ENCODE measurements at places on chromosomes 6 and 20. TPM values are rescaled to one million over a fixed set of nuclear protein-coding genes. Genes with fewer than 3 reads are reported as not detected.

- H3K36me3 ChIP-seq = no peaks in the 10 kb centered on the region
- H3K4me3 ChIP-seq = no peak overlapping the region
- H3K4me1 ChIP-seq = no peaks in the 10 kb centered on the region
- no peak for DNase-seq
- H3K27me3 ChIP-seq = peaks cover 10% of the 10 kb centered on the region
- peak overlapping the region; percentile 14 for H3K27ac ChIP-seq
Observed at GRCh38 chr6:36350681-36351571, 14.2 kb upstream of the BNIP5 start.

Gene TULP1
- not detected for total RNA-seq

DNA sequence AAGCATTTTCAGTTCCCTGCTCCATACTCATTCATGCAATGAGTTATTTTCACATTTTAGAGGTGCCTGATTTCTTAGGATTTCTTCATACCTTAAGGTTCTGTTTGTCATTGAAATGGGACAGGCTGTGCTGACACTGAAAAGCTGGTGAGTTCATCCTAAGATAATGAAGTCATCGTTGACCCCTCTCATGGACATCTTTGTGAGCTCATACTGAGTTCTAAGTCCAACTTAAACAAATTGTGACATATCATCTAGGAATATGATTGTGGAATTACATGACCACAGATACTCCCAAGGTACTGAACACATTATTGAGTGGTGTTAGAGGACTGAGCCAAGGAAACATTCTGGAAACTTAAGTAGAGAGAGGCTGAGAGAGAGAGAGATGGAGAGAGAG is 224.8 kb upstream of the JAG1 start:
- H3K4me3 ChIP-seq = no peak overlapping the region
- peaks cover 5% of the 10 kb centered on the region for H3K27me3 ChIP-seq
- no peak overlapping the region for H3K27ac ChIP-seq

- peak overlapping the region; percentile 59 for H3K4me3 ChIP-seq
- peaks cover 3% of the 10 kb centered on the region for H3K36me3 ChIP-seq
- peak; percentile 11 for DNase-seq
Observed at GRCh38 chr6:116392132-116393013, 21.6 kb downstream of the DSE start.

GRCh38 chr6:10695086-10695657 is 400 bp downstream of the PAK1IP1 start:
- peak overlapping the region; percentile 96 for H3K4me3 ChIP-seq
- peaks cover 5% of the 10 kb centered on the region for H3K36me3 ChIP-seq
- no peaks in the 10 kb centered on the region for H3K27me3 ChIP-seq

DNA sequence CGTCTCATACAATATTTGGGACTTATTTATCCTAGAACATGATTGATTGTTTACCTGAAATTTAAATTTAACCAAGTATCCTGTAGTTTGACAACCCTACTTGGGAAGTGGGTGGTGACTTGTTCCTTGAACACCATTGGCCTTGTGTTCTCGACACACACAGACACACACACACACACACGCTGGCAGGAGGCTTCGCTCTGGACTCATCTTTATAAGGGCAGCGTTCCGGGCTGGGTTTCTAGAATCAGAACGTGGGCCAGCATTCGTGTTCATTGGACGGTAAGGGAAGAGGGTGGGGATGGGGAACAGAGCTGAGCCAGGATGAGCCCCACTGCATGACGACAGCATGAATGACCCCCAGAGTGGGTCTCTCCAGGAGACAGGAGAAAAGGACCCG is 16.2 kb upstream of the SSTR4 start:
- H3K4me3 ChIP-seq = no peak overlapping the region
- H3K4me1 ChIP-seq = no peaks in the 10 kb centered on the region
- H3K36me3 ChIP-seq = no peaks in the 10 kb centered on the region
- H3K27me3 ChIP-seq = peaks cover 23% of the 10 kb centered on the region

GRCh38 chr6:148700047-148700715 is 46.6 kb upstream of the UST start:
- H3K4me3 ChIP-seq = peak overlapping the region; percentile 93
- H3K27ac ChIP-seq = peak overlapping the region; percentile 94
- DNase-seq = no peak
- H3K4me1 ChIP-seq = peaks cover 12% of the 10 kb centered on the region
- H3K36me3 ChIP-seq = peaks cover 4% of the 10 kb centered on the region
- peaks cover 19% of the 10 kb centered on the region for H3K27me3 ChIP-seq

DNA sequence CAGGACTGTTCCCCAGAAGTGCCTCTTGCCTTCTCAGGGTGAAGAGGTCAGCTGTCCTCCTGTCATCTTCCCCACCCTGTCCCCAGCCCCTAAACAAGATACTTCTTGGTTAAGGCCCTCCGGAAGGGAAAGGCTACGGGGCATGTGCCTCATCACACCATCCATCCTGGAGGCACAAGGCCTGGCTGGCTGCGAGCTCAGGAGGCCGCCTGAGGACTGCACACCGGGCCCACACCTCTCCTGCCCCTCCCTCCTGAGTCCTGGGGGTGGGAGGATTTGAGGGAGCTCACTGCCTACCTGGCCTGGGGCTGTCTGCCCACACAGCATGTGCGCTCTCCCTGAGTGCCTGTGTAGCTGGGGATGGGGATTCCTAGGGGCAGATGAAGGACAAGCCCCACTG is 9.8 kb downstream of the PI16 start:
- H3K27ac ChIP-seq = peak overlapping the region; percentile 93
- H3K36me3 ChIP-seq = peaks cover 3% of the 10 kb centered on the region
- no peaks in the 10 kb centered on the region for H3K27me3 ChIP-seq
- no peak overlapping the region for H3K4me3 ChIP-seq
- peaks cover 39% of the 10 kb centered on the region for H3K4me1 ChIP-seq
- DNase-seq = no peak

Gene TREML2
- 3.8 TPM for total RNA-seq

DNA sequence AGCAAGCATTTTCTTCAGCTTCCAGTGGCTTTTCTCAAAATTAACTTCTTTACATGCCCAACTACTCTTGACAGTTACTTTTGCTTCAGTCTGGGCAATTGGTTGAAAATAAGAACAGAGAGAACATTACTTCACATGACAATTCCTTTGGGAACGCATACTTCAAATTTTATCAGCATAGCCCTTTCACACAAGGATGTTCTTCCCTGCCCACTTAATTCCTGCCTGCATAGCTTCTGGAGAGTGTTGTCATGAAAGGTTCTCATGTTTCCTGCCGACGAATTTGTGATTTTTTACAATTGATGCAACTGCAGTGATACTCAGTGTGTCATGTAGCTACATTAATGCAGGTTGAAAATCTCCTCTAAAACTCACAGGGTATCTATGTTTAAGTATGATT is 22.0 kb upstream of the SNRNP48 start:
- H3K4me3 ChIP-seq = no peak overlapping the region
- H3K27me3 ChIP-seq = peaks cover 80% of the 10 kb centered on the region
- no peak overlapping the region for H3K27ac ChIP-seq
- no peaks in the 10 kb centered on the region for H3K4me1 ChIP-seq
- no peak for DNase-seq

GRCh38 chr6:155378724-155379123 is 64.4 kb upstream of the TFB1M start:
- H3K36me3 ChIP-seq = no peaks in the 10 kb centered on the region
- H3K27me3 ChIP-seq = peaks cover under 1% of the 10 kb centered on the region
- H3K27ac ChIP-seq = no peak overlapping the region
- H3K4me1 ChIP-seq = no peaks in the 10 kb centered on the region
- H3K4me3 ChIP-seq = no peak overlapping the region

DNA sequence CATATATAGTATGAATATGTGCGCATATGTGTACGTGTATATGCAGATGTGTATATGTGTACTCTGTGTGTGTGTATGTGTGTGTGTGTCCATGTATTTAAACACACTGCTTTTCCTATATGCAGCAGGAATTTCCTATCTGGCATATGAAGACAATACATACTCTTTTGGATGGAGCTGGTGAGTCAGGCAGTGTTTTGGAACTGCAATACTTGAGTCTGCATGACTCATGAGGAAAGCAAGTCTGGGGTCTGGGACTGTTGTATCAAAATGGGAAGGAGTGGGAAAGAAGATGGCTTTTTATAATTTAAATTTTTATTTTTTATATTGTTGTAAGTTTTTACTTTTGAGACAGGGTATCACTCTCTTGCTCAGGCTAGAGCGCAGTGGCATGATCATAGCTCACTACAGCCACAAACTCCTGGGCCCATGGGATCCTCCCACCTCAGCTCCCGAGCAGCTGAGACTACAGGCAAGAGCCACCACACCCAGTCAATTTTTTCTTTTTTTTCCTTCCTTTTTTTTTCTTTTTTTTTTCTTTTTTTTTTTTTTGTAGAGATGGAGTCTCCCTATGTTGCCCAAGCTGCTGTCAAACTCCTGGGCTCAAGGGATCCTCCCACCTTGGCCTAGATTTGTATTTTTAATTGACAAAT is 72.2 kb downstream of the ATXN1 start:
- no peaks in the 10 kb centered on the region for H3K27me3 ChIP-seq
- peak overlapping the region; percentile 94 for H3K27ac ChIP-seq
- H3K4me1 ChIP-seq = peaks cover 41% of the 10 kb centered on the region
- H3K36me3 ChIP-seq = no peaks in the 10 kb centered on the region
- DNase-seq = no peak

DNA sequence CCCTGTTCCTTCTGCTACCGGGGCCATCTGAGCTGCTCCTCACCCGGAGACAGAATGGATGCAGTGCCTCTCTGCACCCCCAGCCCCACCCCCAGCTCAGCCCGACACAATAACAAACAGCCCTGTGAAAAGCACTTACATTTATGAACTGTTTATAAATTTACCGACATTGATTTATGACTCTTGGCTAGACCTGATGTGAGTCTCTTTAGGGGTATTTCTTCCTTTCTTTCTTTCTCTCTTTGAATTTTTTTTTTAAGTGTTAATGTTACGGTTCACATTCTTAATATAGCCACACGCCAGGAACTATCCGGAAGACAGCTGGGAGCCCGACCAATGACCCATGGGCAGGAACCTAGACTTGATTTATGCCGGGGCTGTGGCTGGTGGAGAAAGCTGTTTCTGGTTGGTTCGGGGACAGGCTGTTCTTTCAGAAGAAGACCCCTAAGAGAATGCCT is 266.3 kb downstream of the CDC5L start:
- no peak overlapping the region for H3K4me3 ChIP-seq
- H3K27ac ChIP-seq = peak overlapping the region; percentile 29
- no peaks in the 10 kb centered on the region for H3K36me3 ChIP-seq
- DNase-seq = no peak

GRCh38 chr20:34627458-34627857 is 49.4 kb downstream of the PIGU start:
- H3K36me3 ChIP-seq = peaks cover under 1% of the 10 kb centered on the region
- no peak overlapping the region for H3K4me3 ChIP-seq
- DNase-seq = no peak
- no peaks in the 10 kb centered on the region for H3K27me3 ChIP-seq

DNA sequence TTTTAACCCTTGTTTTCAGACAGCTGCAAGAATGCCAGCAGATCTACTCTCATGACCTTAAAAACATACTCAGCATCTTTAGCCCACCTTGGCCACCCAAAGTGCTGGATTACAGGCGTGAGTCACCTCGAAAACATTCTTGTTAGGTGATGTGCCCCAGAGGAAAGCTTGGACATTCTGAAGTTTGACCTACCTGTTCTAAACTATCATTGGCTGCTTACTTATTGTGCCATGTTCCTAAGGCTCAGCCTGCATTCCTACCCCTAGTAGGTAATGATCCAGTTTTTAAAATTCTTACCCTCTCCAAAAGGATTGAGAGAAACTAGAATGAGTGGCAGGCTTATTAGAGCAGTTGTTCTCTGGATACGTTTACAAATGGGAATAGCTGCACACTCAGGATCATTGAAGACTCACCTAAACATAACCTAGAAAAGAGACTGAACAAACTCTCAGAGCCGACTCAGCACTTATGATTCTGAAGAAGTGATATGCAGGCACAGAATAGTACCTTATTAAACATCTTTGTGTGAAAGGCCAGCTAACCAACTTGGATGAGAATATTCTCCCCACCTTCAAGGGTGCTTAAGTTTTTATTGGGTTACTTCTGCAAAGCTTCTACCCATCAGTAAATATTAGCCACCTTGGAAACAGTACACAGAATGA is 362.1 kb downstream of the NRN1 start:
- H3K4me1 ChIP-seq = peaks cover 5% of the 10 kb centered on the region
- H3K4me3 ChIP-seq = no peak overlapping the region

DNA sequence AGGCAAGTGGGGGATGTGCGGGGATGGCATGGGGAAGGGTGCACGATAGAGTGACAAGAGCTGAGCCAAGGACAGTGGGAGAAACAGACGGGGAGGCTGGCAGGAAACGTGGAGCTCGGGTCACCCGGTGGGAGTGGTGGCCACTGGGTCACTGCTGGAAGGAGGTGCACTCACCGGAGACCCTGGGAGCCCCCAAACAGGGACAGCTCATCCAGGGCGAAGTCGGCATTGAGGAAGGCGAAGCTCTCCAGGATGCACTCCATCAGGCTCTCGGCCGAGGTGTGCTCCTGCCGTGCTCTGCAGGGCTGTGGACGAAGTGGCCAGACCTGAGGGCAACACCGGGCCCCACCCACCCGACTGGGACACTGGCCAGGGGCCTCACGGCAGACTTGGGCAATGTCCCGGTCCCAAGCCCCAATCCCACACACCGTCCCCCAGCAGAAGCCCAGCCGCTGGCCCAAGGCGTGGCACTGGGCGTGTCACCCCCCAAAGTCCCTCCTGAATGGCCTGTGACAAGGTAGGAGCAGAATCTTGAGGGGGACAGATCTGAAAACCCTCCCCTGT is 87.3 kb downstream of the PTPN1 start:
- H3K27me3 ChIP-seq = peaks cover 10% of the 10 kb centered on the region
- H3K4me3 ChIP-seq = no peak overlapping the region
- no peak for DNase-seq
- H3K36me3 ChIP-seq = no peaks in the 10 kb centered on the region
- peaks cover 4% of the 10 kb centered on the region for H3K4me1 ChIP-seq

Gene SLC17A2
- not detected for total RNA-seq

Gene COL9A3
- not detected for total RNA-seq

DNA sequence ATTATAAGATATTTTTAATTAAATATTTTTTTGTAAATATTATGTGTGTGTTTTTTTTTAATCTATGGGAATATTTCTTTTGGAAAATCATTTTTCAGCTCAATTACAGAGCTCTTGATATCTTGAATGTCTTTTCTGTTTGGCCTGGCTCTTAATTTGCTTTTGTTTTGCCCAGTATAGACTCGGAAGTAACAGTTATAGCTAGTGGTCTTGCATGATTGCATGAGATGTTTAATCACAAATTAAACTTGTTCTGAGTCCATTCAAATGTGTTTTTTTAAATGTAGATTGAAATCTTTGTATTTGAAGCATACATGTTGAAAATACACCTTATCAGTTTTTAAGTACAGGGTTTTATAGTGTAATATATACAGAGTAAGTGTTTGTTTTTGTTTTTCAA is 2.6 kb downstream of the ID4 start:
- DNase-seq = no peak
- peaks cover 48% of the 10 kb centered on the region for H3K27me3 ChIP-seq

Gene ZSCAN16
- 7.8 TPM for total RNA-seq

- peak overlapping the region; percentile 49 for H3K4me3 ChIP-seq
- peak overlapping the region; percentile 93 for H3K27ac ChIP-seq
- no peaks in the 10 kb centered on the region for H3K27me3 ChIP-seq
Observed at GRCh38 chr6:52377538-52378221, 15.7 kb downstream of the PAQR8 start.

DNA sequence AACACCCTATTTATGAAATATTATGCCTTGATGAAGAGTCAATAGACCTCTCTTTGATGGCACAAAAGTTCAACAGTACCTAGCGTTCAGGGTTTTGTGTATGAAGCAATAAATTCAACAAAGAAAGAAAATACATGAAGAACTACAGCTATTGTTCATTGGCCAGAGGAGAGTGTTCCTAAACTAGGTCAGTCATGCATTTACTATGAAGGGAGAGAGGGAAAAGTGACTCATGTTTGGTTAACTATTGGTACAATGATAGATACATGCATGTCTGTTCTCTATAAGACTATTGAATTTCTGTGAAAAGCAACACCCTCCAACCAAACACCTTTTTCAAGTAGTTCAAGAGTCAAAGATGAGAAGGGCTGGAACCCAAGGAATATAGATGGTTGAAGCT is 50.7 kb downstream of the CLIC5 start:
- no peak for DNase-seq
- no peak overlapping the region for H3K4me3 ChIP-seq
- H3K4me1 ChIP-seq = peaks cover 2% of the 10 kb centered on the region
- no peak overlapping the region for H3K27ac ChIP-seq

Measured in T-helper 17 cell (primary cell).